ENCODE measurements at places on chromosomes 1 and 21.

DNA sequence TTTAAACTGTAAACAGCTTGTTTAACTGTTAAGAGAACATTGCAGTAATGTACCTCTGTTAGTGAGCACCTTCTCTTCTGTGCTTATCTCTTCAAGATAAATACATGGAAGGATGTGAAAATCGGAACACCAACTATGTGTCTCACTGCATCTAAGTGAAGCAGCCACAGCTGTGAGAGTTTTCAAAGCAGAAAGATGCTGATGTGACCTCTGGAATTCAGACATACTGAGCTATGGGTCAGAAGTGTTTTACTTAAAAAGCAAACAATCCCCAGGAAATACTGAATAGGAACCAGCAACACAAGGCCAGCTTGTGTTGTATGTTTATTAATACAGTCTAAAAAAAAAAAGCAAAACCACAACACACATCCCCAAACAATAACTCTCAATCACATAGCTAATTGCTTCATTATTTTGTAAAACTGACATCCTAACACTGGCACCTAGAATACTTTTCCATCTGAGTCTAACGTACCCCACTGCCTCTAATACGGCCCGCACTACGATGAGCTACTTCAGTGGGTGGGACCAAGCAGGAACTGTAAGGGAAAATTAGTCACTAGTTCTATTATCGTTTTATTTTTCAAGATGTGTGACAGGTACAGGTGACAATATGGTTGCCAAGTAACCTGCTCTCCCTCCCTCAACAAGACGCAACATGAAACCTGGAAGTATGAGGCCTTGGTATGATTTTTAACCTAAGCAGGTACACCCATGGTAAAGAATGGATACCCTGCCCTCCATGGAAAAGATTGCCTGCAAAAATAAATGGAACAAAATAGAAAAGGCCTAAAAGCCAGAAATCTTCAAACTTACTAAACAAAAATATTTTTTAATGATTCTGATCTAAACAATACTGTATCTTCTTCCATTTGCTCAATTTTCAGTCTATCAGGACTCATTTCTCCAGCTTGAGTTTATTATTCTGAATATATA, 13.9 kb downstream of the ERRFI1 start:
- DNase-seq, result no peak

DNA sequence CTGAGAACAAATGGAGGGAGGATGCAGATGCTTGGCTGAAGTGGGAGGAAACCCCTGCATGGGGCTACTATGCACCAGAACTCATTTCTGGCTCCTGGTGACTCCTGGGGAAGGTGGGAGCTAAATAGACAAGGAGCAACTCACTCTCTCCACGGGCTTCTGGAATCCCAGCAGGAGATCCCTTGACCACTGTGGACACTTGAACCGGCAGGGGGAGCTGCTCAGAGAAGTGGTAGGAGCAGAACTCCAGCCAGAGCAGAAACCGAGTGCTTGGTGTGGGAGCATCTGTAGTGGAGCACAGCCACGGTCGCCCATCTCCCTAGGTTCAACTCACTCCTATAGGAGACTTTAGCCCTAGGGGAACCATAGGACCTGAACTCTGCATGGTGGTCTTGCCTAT, 205.6 kb upstream of the GJB5 start:
- no peak for DNase-seq

- DNase-seq, result no peak
Observed at GRCh38 chr21:31022306-31022705, 16.0 kb downstream of the KRTAP19-8 start.

- no peak for DNase-seq
Observed at GRCh38 chr1:7526196-7526866, 244.8 kb upstream of the VAMP3 start.

GRCh38 chr21:45819478-45820170, 161.9 kb upstream of the COL6A1 start:
- DNase-seq, result no peak

- DNase-seq, result no peak
Observed at GRCh38 chr21:19864476-19864875, 1133.7 kb upstream of the NCAM2 start.

DNA sequence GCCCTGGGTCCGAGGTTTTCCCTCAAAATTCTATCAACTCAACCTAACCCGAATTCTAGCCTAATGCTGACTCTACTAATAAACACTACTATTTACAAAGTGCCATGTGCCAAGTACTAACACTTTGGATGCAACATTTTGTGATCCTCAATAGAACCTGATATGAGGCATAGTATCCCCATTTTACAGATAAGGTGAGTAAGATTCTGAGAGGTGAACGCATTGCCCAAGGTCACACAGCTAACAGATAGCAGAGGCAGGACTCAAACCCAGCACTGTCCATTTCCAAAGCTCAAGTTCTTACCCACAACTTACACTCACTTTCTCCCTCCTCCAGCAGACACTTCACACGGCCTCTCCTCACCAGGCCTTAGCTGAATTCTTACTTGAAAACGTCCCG, 46.0 kb upstream of the LAPTM5 start:
- no peak for DNase-seq

- DNase-seq, result no peak
Observed at GRCh38 chr1:58249388-58249736, 297.2 kb downstream of the OMA1 start.

- DNase-seq, result no peak
Observed at GRCh38 chr1:117009132-117009531, 7.6 kb downstream of the CD101 start.

DNA sequence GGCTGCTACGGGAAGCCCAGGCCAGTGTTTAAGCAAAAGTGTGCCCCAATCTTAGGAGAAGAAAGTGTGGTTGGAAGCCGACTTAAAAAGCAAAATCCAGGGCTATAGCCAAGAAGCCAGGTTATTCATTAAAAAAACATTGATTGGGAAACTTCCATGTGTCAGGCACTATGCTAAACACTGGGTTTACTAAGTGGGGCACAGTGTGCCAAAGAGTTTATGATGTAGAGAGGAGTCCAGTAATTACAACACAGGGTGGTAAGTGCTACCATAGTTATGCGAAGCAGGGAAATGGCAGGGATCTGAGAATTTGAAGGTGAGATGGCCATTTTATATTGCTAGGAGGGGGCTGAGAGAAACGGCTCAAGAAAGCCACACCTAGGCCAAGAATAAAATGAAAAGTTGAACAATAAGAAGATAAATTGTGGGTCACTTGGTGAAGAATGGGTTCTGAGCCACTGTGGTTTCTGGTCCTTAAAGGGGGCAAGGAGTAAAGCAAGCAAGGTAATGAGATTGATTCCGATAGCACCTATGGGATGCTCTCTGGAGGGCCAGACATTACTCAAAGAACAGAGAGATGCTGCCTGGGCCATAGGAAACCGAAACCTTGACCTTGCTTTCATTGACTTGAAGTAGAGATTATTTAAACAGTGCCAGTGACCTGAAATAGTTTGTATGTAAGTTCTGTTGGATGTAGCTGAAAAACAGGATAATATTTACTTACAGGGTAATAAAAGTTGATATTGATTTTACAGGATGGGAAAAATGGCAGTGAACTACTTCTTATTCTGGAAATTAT, 177.8 kb downstream of the GIPC2 start:
- DNase-seq, result no peak

- DNase-seq, result no peak
Observed at GRCh38 chr1:79595931-79596330, 589.4 kb upstream of the ADGRL4 start.

GRCh38 chr21:45293726-45294401, 6.2 kb upstream of the POFUT2 start:
- no peak for DNase-seq

- no peak for DNase-seq
Observed at GRCh38 chr1:8970870-8971337, 25.2 kb downstream of the CA6 start.

DNA sequence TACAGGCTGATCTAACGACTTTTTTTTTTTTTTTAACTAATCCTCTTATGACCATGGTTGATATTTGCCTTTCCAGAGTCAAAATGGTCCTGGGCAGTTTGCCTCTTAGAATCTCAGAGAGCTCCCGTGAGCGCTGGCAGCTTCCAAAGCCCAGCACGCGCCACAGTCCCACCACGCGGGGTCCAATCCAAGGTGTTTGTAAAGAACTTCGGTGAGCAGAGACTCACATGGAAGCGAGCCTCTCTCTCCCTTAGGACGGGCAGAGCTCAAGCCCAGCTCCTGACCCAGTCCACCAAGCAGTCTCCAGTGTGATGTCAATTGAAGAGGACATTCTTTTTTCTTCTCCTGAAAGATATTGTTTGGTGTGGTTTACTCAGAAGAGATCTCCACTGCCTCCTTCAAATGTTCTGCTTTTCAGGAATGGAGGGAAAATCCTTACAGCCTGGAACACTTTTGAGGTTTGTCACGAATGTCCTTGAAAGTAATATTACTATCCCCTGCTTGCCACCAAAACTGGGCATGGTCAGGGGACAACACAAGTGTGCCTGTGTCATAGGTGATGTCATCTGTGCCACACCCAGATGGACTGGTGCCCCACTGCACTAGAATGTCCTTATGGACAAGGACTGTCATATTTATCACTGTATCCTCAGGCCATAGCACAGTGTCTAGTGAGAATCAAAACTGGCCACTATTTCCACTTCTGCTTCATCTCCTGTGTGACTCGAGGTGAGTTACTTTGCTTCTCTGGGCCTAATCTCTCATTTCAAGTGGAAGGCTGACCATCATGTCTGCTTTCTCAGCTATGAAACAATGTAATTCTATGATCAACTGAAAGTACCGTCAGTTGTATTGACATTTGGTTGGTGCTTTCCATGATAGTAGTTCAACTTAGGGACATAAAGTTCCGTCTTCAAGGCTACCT, 97.4 kb upstream of the EDEM3 start:
- no peak for DNase-seq

DNA sequence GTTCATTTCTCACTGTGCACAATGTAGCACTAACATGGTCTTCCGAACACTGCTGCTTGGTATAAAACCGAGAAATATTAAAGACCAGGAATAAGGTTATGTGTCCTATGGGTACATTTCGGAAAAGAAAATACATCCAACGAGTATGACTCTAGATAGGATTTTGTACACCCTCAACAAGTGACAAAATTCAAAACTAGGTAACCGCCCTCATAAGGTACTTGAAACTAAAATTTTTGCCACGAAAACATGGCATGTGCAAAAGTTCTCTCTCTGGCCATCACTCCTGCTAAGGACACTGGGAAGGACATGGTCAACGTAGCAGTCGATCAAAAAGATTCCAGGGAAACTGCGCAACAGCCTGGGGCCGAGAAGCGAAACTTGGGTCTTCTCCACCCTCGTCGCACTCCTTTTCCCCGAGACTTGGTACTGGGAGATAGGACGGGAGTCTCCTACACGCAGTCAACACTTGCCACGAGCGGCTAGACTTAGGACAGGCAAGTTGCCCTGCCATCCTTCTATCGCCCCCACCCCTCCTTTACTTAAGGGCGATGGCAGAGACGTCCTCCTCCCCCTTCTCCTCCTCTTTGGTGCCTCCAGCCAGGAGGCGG, 338 bp upstream of the TOR1AIP1 start:
- DNase-seq, result peak; percentile 89

- DNase-seq, result peak; percentile 75
Observed at GRCh38 chr1:93692983-93693591, 11.4 kb upstream of the BCAR3 start.

GRCh38 chr1:95168761-95169351, 51.7 kb downstream of the TLCD4 start:
- no peak for DNase-seq

- no peak for DNase-seq
Observed at GRCh38 chr1:2301607-2302291, 73.6 kb downstream of the SKI start.

DNA sequence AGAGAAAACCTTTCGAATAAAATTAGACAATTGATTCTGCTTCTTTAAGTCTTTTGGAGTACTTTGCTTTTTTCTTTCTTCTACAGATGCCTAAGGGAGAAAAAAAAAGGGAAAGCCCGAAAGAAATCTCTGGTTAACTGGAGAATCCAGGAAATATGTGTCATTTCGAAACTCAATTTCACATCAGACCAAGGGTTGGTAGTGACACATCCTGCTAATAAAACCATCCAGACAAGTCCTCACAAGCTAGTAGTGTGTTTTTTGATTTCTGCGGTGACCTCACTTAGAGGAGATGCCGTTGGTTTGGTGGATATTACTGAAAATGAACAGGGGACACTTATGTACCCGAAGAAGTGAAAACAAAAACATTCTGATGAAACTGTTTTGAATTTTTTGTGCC, 726.5 kb upstream of the ADAMTS5 start:
- DNase-seq, result peak; percentile 84

DNA sequence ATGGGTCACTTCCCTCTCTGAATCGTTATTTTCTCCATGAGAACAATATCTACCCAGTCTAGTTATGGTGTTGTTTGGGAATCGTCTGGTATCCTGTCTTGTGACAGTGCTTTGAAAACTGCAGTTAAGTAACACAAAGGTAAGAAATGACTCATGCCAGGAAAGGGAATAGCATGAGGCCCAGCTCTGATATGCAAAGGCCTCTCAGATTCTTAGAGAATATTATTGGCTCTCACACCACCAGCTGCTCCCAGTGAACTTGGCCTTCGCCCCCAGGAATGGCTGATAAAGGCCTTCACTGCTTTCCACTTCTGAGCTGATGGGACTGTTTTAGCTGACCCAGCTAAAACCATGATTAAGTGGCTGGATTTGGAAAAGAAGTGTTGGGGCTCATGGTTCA, 27.1 kb downstream of the NEK2 start:
- no peak for DNase-seq

DNA sequence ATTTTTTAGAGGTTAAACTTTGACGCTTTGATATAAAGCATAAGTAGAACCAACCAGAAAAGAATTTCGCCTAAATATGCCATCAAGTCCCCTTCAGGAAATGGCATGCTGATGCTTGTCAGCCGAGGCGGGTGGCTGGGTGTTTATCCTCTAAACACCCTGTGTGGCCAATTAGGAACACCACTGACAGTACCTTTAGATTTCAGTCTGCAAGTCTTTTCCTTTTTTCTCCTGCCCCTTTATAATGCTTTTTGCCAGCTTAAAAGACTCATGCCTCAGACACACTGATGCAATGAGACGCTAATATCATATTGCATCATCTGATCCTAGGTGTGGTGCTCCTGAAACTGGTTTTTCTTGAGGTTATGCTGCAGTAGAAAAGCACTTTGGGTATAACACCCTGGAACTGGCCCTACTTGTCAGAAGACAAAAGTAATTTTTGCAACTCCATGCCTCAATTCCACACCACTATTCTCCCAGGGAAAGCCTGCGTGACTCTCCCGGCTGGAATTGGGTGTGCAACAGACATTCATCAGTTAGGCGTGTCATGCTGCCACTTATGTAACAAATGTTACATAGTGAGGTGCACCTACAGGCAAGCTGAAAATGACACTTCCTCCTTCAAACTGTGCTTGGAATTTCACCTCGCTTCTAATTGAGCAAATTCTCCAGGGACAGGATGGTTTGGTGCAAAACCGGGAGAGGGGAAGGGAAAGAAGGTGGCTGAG, 2.0 kb upstream of the RCC2 start:
- DNase-seq, result no peak

All from GM04504 (cell line).